ENCODE measurements at places on chromosomes 1 and 21.

DNA sequence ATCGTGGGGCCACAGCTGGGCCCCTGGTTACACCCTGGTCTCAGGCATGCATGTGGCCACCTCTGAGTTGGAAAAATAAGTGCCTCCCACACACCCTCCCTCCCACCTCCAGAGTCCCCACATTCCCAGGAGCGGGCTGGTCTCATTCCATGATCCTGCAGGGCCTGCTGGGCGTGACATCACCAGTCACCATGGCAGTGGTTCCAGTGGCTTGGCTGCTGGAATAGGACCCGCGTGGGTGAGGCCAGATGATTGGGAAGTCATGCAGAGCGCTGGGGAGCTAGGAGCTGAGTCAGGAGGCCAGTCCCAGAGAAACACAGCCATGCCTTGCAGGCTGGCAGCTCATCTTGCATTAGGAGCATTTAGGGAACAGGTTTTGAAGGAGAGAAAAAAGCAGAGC is 125.4 kb upstream of the TMEM51 start:
- DNase-seq, result no peak

DNA sequence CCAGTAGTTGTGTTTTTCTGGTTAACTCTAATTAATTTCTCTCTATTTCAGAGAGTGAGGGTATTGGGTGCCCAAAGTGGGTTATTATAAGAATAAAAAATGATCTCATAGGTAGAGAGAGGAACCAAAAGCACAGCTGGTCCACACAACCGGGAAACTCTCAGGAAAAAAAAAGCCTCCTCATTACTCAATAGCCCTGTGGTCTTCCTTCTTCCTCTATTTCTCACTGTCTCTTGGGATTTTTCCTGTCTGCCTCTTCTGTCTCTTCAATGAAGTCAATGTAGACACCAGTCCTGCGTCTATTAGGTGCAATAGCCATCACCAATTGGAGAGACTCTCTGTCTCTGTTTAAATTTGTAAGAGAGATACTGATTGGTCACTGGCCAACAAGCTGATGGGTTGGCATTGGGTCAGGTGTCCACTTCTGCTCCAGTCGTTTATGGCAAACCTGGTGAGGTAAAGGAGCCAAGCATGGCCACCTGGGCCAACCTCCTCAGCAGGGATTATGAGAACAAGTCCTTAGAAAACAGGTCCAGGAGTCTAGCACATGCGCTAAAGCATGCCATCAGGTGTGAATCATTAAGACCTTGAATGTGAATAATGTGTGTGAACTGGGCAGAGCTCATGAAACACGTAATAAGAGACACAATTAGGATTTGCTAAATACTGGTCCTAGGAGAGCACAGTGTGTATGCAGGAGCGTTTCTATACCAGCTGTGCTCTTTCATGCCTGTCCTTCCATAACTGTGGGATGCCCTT is 443.0 kb upstream of the RUNX1 start:
- DNase-seq, result no peak

DNA sequence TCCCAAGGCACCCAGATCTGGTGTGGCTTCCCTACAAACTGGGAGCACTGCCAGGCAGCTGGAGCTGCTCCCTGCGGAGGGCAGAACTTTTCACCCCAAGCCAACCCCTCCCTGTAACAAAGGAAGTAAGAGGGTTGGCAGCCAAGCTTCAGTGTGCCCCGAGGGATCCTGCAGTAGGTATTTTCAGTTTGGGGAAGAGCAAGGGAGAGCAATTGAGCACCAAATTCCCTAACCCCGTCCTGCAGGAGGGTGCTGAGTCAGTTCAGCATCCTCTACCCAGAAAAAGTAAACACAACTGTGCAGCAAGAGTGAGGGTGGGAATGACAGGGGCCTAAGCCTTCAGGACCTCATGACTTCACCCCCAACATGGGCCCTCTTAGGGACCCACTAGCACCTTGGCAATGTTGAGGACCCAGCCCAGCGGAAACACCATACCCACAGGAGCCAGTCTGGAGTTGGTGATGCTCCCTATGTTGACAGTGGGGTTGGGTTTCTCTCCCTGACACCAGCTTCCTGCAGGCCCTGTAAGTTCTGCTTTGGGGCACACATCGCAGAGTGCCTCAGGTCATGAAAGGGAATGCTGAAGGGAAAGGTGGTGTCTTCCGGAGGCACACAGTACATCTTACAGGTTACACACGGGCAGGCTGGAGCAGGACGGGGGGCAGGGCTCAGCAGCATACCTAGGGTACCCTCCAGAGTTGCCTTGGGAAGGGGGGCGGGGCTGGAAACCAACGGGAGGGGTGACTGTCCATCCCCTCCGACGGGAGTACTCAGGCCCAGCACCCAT is 14.8 kb downstream of the SH3BP5L start:
- no peak for DNase-seq

DNA sequence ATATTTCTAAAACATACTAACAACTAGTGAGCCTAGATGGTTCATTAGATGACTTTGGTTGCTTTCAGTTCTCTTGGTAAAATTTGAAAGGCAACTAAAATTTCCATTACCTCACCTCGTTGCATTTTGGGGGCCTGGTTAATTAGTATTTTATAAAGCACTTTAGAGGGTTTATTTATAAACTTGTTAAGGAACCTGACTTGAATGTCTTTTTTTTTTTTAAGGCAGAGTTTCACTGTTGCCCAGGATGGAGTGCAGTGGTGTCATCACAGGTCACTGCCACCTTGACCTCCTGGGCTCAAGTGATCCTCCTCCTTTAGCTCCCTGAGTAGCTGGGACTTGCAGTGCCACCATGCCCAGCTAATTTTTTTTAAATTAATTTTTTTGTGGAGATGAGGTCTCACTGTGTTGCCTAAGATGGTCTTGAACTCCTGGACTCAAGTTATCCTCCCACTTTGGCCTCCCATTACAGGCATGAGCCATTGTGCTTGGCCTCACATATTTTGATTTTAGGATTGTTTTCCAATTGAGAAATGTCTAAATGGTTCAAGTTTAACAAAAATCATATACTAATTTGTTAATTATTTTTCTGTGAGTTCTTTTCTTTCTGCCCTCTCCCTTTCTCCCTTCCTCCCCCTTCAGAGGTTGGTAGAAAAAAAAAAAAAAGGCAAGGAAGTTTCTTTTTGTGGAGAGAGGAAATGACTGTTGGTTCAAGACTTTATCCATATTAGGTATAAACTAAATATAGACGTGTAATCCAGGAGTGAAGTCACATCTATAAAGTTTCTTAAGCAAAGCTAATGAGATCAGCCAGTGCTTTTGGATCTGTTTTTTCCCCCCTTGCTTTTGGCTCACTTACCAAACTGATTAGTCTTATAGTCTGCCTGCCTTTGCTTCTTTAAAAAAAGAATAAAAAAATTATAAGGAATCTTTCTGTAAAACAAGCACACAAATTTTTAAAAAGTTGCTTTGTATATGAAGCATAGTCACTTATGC is 24.7 kb downstream of the CLIC4 start:
- DNase-seq, result no peak

GRCh38 chr1:156368889-156369684 is at the start of gene RHBG:
RHBG (plus strand) TSS chr1:156369211; CDS start chr1:156369250, 39 bp downstream.
- no peak for DNase-seq

GRCh38 chr1:81304187-81304586 is 496.5 kb upstream of the ADGRL2 start:
- no peak for DNase-seq

DNA sequence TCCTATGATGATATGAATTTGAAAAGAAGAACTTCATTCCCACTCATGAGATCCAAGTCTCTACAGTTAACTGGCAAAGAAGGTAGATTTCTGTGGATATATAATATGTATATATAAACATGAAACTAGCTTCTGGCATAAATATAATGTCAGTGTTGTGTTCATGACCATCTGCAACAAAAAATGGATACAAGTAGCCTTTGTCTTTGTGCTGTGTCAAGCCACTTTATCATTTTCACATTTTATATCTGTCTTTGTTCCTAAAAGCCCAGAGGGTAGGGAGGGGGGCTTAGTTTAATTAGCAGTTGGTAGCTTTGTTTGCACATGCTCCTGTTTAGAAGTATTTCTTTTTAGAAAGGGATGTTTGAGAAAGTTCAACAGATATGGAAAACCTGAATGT is 56.2 kb upstream of the FASLG start:
- DNase-seq, result no peak

- DNase-seq, result no peak
Observed at GRCh38 chr1:15148941-15149340, 4.6 kb upstream of the TMEM51 start.

DNA sequence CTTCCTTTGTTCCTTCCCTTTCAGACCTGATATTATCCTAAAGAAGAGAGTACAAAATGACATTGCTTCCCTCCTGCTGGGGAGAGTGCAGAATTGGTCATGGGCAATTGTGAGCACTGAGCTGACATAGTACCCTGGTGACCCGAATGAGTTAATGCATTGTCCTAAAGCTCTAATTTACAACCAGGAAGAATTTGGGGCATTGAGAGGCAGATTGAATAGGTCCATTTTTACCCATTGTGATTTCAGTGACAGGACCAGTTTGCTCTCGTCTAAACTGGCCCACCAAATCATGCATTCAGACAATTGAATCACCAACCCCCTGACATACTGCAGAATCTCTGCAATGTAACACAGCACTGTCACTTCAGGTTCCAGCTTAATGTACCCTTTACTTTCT is 497.4 kb downstream of the DPYD start:
- DNase-seq, result no peak

DNA sequence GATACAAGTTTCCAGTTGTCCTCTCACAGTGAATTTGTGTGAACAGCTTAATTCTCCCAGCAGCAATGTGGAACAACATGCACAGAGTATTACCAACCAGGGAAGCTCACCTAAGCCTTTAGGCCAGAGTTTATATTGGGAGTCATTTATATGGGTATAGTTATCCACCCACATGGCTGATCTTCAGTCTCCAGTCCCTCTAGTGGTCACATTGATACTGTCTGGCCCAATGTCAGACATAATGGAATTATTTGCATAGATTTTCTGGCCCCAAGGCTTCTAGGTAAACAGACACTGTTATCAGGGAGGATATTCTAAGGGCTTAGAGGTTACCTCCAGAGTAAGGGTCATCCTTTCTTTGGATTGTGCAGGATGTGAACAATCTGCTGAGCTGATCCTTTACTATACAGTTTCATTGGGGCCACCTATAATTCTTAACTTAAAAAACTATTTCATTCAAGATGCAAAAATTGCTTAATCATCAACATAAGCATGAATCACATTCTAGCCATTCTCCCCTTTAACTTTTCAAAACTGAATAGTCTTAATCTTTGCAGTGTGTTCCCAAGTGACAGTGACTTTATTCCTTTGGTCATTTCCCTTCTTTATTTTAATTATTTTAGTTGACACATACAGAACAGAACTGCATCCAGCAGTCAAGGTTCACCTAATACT is 210.9 kb downstream of the LTN1 start:
- no peak for DNase-seq

DNA sequence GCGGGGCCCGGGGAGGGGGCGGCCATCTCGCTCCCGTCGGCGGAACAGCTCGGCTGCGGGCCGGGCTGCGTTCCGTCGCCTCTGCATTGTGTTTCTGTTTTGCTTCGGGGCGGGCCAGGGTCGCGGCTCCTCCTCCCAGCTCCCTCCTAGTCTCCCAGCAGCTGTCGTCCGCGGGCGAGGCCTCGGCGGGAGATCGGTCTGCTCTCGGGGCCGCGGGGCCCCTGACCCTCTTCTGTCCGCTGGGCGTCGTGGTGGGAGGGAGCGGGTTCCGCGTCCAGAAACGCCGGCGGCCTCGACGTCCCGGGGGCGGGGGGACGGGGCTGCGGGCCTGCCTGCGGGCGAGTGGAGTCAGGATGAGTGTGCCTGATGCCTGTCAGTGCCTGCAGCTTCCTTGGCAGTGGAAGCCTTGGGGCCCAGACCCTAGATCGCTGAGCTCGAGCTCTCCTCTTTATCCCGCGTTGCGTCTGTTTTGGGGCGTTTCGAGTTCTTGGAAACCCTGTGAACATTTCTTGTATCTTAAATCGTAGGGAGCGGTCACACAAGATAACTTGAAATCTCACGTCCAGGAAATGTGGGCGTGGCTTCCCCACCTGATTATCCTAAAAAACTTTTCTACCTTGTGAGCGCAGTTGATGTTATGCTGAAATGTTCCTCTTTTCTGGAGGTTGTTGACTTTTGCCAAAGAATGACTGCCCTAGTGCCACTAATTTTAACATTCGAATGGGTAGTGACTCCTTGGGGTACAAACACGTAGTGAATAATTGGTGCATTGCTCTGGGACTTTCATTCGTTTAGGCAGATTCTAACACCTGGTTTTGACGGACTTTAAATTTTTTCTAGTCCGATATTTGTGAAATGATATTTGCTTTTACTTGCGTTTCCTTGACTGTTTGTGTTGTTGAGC is 676 bp downstream of the MORC3 start:
- DNase-seq, result no peak

DNA sequence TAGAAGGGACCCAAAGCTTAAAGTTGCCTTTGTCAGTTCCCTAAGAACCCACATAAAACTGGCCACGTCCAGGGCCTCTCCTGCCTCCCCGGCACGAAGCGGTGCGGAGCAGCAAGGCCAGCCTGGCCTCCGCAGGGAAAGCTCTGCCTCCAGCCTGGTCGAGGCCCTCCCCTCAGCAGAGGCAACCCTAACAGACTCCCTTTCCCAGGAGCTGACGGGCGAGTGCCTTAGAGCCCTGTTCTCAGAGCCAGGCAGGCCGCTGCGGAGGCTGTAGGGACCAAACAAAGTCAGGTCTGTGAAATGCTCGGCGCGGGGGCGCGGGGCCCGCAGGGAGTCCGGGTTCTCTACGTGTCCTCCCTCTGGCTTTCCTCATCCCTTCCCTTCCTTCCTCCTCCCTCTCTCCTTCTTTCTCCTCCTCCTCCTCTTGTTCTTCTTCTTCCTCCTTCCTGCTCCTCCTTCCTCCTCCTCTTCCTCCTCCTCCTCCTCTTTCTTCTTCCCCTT is 40.7 kb downstream of the RIPK4 start:
- no peak for DNase-seq

DNA sequence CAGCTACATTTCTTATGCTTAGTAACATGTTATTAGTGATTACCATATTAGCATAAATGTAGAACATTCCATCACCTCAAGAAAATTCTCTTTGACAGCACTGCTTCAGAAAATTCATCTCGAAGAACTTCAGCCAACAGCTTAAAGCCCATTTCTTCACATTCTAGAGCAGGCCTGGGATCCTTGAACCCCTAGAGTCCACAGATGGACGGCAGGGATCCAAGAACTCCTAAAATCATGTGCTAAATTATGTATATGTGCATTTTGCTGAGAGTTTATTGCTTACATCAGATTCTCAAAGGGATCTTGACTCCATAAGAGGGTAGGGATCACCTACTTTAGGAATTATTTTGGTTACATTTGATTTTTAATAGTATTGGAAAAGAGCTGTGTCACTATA is 76.2 kb upstream of the TEKT2 start:
- no peak for DNase-seq

GRCh38 chr1:204081164-204081790 is 8.4 kb downstream of the SOX13 start:
- DNase-seq, result no peak

DNA sequence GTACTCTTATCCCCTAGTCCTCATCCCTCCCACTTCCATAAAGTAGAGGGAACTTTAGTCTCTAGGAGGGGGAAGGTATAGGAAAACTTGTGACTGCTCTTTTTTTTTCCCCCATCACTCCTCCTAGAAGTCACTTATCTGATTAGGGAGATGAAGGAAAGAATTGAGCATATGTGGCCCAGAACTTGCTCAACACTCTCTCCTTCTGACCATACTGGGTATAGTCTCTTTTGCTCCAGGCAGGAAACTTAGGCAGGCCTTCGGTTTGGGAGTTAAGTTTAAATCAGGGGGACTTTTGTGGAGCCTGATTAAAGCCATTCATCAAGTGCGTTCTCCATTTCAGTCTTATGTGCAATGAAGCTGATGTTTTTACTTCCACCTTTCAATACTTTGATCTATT is 5.8 kb downstream of the UBE2U start:
- no peak for DNase-seq

GRCh38 chr21:36804874-36805611 is 106.1 kb downstream of the SIM2 start:
- no peak for DNase-seq
